Smooth muscle cell of the umbilical artery (primary cell): ENCODE measurements at places on chromosomes 16 and 17. TPM values are rescaled to one million over a fixed set of nuclear protein-coding genes. Genes with fewer than 3 reads are reported as not detected.

Gene CD19
- total RNA-seq, result not detected in 2 replicates

Gene PIPOX
- total RNA-seq, result 1.5 and 1.7 TPM in 2 replicates

Gene SLC35G6
- total RNA-seq, result not detected in 2 replicates

Gene GNG13
- not detected in 2 replicates for total RNA-seq

Gene GLIS2
- total RNA-seq, result 3.3 and 5.3 TPM in 2 replicates

Gene HSD17B2
- total RNA-seq, result 0.09 and 1.8 TPM in 2 replicates

Gene TNFSF13
- 0.83 TPM in 1 of 2 replicates, not detected in the other for total RNA-seq

Gene ESRP2
- under 0.01 and 0.55 TPM in 2 replicates for total RNA-seq

Gene GPR179
- total RNA-seq, result under 0.01 and 0.14 TPM in 2 replicates

Gene RNF43
- total RNA-seq, result not detected in 2 replicates

Gene KIF1C
- 43.9 and 82.4 TPM in 2 replicates for total RNA-seq

Gene ZNF747
- 7.6 and 9.5 TPM in 2 replicates for total RNA-seq

Gene SYCE1L
- not detected in 2 replicates for total RNA-seq

Gene GP2
- not detected in 2 replicates for total RNA-seq

Gene HOXB1
- total RNA-seq, result not detected in 2 replicates

Gene SPIRE2
- 0.30 and 1.4 TPM in 2 replicates for total RNA-seq

Gene FADS6
- not detected in 2 replicates for total RNA-seq

Gene HP
- not detected in 2 replicates for total RNA-seq

Gene TP53TG3B
- not detected in 2 replicates for total RNA-seq

Gene SPOP
- total RNA-seq, result 62.5 and 63.0 TPM in 2 replicates

Gene CHST5
- total RNA-seq, result 0.23 TPM in 1 of 2 replicates, not detected in the other
